Heart right ventricle (tissue), 16 donors: ENCODE measurements at places on chromosomes 1 and 21. TPM values are rescaled to one million over a fixed set of nuclear protein-coding genes. Genes with fewer than 3 reads are reported as not detected.

CACNA1E gene
- 0.04 TPM for total RNA-seq

PPT1 gene
- 40.3 TPM for total RNA-seq

GLMN gene
- 6.7 TPM for total RNA-seq

GPR89A gene
- 9.0 TPM for total RNA-seq

LCE2B gene
- total RNA-seq = not detected

PDPN gene
- 45.1 TPM for total RNA-seq

RCSD1 gene
- 27.9 TPM for total RNA-seq

PTGS2 gene
- total RNA-seq = 0.30 TPM

CD53 gene
- total RNA-seq = 4.2 TPM

GRCh38 chr1:202304375-202304774 is 37.4 kb downstream of the UBE2T start:
- DNase-seq = peak; percentile 41

DNA sequence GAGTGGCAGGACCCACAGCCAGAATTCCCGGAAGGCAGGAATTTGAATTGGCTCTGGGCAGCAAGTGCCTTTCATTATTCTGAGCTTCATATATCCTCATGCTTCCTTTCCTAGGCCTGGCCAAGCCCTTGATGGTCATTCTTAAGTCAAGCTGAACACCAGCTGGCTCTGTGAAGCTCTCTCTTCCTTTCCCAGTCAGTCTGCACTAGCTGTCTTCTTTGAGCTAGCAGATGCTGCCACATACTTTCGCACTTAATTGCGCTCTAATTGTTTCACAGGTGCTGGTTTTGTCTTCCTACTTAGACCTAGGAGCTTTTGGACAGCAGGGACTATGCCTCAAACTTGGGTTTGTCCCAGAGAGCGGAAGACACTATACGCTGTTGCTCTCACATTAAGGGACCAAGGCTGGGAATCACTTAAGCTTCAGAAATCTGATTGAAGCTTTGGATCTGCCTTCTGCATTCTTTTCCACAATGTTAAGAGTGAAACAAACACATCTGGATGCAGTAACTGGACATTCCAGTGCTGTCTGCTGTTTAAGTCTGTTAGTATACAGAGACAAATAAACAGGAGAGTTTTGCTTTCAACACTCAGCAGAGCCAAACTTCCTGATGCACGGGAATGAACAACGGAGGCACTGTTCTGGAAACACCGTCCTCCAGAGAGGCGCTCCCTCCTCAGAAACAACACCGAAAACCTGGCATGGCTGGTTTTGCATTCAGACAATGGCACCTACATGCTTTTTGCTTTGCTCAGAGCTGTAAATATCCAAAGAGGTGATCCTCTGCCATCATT is 2.2 kb downstream of the TLR5 start:
- no peak for DNase-seq

DNA sequence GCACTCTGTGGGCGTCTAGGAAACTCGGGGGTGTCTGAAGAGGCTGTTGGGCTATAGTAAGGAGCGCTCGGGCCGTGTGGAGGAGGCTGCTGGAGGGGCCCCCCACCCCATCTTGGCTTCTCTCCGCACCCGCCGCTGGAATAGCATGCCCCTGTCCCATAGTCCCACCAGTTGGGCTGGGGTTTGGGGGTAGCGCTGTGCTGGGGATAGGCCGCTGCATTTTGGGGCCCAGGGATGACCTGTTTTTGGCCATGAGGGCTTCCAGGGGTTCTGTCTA is 511 bp downstream of the EFNA3 start:
- no peak for DNase-seq

DNA sequence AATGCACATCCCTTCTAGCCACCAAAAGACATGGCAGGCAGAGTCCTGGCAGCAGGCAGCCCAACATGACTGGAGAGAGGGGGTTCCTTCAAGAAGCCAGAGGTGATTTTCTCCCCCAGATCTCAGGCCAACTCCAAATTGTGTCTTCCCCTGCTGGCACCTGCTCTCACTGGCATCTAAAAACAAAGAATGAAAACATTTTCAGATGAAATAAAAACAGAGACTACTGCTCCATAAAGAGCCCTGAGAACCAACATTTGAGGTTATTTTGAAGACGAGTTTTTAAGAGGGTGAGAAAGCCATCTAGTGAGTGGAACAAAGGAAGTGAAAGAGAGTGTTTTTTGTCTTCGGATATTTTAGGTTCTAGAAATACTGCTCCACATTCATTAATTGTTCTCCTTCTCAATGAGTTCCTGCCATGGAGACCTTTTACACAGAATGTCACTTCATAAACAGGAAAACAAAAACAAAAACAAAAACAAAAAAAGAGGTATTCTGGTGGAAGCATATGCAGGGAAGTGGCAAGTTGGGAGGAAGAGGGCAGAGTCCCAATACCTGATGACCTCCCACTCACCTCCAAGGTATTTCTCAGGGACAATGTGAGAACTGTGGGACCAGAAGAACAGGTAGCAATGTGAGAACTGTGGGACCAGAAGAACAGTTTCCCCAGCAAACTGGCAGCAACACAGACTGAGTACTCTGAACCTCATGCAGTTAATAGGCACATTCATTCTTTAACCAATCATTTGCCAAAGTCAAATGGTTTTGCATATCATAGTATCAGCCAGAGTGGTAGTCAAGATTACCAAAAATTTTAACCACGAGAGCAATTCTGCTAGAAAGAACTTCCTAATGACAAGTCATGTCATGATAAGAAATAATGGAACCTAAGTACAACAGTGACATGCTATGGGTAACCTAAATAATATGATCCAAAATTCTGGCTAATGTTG is 50.0 kb downstream of the KIAA0319L start:
- DNase-seq = no peak

- DNase-seq = no peak
Measured at GRCh38 chr1:95084317-95085176, 11.8 kb upstream of the ALG14 start.

DNA sequence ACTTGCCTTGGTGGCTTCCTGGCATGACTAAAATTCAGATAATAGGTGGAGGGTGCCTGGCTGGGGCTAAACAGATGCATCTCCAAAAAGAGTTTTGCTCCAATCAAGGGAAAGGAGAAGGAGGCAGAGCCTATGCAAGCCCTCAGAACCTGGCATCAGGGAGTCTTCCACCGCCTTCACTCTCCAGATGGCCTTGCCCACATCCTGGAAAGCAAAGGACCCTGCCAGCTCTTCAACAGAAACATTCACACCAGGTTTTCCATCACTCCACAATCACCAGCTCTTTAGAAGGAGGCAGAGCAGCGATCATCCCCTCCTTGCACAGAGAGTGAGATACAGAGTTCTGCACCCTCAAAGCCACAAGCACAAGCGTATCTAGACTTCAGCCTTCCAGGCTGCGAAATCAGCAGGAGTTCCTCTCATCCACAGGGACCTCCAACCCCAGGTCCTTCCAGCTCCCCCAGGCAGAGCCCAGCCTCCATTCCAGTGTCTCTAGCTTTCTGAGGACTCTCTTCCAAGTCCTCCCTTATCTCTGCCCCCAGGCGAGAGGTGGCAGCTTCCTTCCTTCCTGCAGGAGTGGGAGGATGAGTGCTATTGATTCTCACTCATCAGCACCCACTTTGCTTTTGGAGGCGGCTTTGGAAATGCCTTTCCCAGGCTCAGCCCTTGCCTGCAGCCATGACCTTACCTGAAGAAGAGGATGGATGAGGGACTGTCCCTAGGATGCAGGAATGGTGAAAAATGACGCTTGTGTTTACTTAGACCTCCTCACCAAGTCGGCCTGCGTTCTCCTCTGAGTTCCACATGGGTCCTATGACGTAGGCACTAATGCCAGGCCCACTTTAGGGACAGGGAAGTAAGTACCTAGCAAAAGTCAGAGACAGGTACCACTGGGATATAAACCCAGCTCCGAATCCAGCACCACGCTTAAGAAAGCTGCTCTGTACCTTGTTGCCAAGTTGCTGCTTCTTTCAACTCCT is 75.4 kb downstream of the RIPK4 start:
- no peak for DNase-seq

DNA sequence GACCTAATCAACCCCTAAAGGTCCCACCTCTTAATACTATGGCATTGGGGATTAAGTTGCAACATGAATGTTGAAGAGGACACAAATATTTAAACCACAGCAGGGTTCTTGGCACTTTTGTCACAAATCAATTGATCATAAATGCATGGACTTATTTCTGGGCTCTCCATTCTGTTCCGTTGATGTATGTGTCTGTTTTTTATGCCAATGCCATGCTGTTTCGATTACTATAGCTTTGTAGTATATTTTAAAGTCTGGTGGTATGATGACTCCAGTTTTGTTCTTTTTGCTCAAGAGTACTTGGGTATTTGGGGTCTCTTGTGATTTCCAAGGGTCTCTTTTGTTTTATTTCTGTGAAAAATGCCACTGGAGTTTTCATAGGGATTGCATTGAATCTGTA is 34.7 kb upstream of the PLA2G2A start:
- no peak for DNase-seq

DNA sequence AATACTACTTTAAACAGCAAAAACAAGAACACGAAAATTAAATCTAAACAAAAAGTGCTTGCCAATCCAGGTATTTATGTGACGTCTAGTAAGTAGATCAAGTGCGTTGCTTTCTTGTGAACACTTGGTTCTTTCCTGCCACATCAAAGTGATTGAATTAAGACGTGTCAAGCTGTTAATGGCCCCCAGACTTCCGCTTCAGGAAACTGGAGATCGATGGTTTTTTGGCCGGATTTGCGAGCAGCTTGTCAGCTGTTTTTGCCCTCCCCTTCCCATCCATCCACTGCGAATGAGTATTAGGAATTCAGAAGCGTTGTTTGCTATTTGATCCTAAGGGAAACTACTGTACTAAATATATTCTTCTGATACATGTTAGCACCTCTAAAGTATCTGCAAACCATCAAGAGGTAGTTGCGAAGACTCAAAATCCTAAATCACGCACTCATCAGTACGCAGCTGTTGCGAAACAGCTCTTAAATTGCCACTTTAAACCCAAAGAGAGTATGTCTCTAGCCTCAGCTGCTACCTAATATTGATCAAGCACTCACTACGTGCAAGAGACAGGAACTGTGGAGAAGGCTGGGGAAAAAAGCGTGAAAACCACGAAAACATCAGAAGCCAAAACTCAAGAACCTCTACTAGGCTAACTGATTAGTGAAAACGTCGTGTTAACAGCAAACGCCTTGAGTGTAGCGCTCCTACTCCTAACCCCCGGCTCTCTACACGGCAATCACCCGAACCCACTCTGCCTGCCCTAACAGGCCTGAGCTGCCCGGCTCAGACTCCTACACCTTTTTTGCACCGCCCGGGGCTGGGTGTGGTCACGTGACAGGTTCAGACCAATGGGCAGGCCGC is 473 bp upstream of the BRDT start:
- DNase-seq = no peak

GRCh38 chr1:115839679-115840237 is 1.2 kb downstream of the NHLH2 start:
- DNase-seq = no peak

DNA sequence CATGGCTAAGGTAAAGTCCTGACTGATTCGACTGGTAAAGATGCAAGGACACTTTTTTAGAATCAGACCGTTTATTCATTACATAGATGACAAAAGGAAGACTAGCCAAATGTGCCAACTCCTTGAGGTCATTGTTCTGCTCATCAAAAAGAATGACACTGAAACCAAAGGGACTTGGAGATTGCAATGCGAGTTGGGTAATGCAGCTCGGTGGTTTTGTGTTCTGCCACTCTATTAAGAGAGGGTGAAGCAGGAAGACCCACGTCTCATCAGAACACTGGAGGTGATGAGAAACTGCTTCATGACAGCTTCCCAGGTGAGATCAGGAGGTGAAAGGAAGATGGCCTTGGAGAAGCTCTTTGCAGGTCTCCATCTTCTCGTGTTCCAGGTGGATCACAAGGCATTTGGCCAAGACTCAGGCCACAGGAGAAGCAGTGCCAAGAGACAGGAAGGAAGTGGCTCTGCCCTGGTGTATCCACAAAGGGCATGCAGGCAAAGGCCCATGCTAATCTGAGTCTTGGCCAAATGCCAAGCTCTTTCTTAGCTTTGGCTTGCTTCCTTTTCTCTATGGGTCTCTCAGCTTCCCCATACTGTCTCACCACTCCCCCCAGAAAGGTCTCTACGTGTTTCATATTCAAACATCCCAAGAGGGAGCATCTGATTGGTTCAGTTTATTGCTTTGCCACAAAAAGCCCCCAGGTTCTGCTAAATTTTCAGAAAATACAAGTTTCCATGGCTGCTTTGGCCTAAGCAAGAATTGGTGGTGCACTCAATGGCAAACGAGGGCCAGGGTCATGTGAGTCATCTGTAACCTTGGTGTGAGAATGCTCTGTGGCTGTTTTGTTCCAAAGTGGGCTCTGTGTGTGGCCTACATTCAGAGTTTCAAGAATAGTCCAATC is 5.7 kb upstream of the CCT8 start:
- peak; percentile 32 for DNase-seq

DNA sequence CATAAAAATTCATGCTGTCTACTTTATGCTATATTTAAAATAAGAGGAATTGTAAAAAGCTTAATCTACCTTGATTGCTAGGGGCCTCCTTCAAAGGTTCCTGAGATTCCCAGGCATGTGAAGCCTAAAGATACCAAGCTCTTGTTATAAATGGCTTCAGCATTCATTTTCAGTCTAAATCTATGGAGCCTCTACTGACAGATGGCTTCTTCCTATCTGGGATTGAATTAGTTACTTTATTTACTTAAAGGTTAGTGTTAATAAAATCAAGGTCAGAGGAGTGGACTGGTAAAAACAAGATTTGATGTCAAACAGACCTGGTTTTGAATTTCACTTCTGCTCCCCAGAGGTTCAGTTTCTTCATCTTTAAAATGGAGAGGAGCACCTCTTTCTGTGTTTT is 93.7 kb downstream of the TNNI3K start:
- DNase-seq = no peak

DNA sequence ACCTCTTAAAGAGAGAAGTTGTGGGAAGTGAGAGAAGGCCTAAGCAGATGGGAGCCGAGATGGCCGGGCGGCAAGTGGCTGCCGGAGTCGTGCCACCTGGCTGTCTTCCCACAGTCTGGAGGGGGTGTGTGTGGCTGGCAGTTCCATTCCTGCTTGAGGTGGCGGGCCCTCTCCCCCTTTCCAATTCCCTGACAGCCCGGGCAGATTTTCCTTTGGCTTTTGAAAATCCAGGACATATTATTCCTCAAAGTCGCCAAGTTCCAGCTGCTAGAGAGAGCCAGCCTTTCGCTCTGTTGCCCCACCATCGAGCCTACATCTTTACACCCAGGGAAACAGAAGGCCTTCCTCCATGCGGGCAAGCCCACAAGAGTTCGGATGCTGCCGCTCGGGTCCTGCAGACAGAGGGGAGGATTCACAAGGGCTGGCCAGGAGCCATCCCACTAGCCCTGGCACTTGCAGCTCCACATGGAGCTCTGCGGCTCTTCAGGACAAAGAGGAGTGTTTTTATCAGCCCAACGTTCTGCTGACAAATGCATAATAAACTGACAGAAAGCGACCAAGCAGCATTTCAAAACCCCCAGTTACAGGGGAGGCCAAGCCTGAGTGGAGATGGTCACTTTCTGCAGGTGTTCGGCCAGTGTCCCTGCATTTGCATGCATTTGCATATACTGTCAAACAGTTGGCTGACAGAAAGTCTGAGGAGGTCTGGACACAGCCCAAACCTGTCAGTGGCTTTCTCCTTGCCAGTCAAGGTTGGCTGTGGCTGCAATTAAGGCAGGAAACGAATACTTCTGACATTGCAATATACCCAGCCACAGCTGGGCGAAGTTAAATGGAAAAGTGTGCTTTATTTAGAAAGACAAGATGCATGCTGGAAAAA is 45.9 kb downstream of the OLIG1 start:
- DNase-seq = no peak
